ENCODE measurements at places on chromosomes 1 and 21. TPM values are rescaled to one million over a fixed set of nuclear protein-coding genes. Genes with fewer than 3 reads are reported as not detected.

- DNase-seq = no peak
These were observed 28.4 kb downstream of the TNNT2 start for GRCh38 chr1:201349092-201349491.

GRCh38 chr1:2980073-2980791, 41.0 kb upstream of the ACTRT2 start:
- peak; percentile 58 for DNase-seq

DNA sequence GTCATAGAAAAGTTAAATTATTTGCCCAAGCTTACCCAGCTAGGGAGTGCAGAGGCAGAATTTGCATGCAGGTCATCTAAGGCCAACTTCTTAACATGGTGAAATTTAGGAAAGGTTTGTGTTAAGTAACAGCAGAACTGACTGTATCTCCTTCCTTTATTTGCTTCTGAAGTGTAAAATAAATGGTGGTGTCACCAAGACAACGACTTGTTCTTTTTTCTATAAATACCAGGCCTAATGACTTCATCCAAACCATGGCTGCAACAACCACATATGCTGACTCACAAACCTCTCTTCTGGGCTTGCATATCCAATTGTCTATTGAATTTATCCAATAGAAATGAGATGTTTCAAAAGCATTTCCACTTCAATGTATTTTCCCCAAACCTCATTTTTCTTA, 19.1 kb downstream of the COL24A1 start:
- no peak for DNase-seq

- DNase-seq = no peak
These were observed 103.0 kb downstream of the DISC1 start for GRCh38 chr1:231729544-231729943.

DNA sequence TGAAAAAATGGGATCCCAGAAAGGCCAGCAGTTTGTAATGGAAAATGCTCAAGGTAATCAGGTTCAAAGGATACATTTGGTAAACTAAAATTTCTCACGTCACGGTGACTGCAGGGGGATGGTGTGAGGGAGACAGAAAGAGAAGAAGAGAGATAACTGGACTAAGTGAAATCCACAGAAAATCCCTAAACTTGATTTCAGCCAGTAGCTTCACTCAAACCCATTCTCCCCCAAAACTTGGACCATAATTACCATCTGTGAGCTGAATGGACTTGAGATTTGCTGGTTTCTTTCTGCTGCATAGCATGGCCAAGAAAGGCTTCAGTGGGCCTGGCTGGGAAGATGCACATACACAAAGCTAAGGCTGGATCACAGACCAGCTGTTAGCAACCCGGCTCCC, 155.4 kb upstream of the LMO4 start:
- no peak for DNase-seq

GRCh38 chr1:178726545-178726944, 1.5 kb downstream of the RALGPS2 start:
- no peak for DNase-seq

DNA sequence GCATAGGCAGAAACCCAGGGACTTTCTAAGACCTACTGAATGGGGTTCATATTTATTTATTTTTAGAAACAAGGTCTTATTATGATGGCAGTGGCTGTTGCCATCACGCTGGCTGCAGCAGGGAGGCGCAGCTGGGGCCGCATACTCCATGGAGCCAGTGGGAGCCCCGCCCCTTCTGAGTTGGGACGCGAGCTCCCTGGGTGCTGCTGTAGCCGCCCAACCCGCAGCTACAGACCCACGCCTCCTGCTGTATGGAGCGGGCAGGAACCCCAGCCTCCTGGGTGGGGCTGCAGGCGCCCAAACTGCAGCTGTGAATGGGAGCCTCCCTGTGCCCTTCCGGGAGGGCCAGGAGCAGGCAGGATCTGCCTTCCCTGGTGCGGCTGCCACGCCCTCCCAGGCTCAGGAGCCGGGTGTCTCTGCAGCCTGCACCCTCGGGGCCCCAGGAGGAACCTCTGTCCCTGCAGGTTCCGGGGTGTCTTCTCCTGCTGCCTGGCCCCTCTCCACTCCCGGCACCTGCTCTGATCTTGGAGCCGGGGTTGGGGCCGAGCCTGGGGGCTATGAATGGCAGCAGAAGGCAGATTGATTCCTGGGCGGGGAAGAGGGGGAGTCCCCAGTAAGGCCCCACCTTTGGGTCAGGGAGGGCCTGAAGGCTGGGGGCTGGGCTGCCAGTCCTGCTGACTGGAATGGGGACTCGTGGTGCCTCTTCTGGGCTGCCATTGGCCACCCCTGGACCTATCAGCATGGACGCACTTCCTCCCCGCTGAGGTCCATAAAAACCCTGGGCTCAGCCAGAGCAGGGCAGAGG, 66.5 kb upstream of the LRRN2 start:
- DNase-seq = no peak

DNA sequence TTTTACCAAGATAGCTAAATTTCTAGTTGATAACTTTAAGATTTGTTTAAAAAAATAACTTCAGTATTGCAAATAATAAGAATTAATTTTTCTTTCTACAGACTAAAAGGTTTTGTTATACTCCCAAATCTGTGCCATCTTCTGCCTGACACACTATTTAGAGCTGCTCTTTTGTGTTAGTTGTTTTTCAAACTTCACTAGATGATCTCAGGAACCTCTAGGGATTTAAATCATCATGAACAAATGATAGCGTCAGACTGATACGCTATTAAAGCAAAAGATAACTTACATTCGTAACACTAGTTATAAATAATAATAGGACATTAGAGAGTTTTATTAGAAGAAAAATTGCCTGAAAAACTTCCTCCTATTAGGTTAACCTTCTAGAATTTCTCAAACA, 243.1 kb upstream of the CXADR start:
- DNase-seq = no peak

DNA sequence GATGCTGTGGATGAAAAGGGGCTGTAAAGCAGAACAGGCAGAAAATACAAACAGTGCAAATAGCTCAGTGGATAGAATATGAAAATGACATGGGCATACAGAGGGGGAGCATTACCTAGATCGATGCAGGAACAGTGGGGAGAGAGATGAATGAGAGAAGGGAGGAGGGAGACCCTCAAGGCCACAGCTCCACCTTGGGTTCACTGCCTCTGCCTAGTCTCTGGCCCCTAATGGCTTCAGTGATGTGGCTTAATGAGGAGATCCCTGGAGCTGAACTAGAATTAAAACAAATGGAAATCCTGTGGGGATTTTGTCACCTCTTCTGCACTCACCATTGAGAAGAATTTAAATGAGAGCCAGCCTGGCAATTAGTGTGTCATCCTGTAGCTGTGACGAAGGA, 165.0 kb downstream of the TNR start:
- no peak for DNase-seq

- DNase-seq = no peak
These were observed 217.3 kb upstream of the SGIP1 start for GRCh38 chr1:66316464-66317247.

- DNase-seq = peak; percentile 46
These were observed 59.5 kb downstream of the NAV1 start for GRCh38 chr1:201598396-201598795.

DNA sequence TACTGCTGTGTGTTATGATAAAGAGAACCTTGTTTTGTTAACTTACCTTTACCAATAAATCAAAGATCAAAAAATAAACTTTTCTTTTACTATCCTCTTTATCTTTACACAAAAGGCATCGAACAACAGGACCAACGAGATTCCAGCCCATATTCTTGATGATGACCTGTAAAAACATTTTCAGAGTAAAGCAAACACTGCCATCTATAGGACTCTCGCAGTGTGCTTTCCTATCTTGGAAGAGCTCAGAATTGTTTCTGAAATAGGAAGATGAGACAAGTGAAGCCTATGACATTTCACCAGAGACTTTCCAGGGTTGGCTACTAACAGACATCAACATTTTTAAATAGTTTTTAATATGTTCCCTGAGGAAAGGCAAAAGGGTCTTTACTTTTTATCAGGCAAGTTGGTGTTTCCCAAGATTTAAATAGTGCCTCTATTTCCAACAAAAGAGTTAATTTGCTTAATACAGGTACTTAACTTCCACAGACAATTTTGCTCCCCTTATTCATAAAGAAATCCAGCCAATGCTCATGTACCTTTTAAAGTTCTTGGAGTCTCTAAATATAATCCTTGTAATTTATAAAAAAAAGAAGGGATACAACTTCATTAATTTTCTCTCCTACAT, 7.3 kb downstream of the GLMN start:
- no peak for DNase-seq

DNA sequence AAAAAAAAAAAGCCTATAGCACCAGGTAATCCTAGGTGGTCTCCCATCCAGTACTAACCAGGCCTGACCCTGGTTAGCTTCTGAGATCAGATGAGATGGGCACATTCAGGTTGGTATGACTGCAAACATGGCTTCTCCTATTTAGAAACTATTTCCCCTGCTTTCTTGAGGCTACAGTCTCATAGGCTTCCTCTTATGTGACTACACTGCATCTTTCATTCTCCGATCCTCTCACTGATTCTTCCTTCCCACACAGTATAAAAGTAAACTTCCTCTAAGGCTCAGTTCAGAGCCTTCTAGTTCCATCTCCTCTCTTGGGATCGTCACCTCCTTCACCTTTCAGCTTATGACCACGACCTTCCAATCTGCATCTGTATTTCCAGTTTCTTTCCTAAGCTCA, 30.4 kb upstream of the RNF2 start:
- no peak for DNase-seq

DNA sequence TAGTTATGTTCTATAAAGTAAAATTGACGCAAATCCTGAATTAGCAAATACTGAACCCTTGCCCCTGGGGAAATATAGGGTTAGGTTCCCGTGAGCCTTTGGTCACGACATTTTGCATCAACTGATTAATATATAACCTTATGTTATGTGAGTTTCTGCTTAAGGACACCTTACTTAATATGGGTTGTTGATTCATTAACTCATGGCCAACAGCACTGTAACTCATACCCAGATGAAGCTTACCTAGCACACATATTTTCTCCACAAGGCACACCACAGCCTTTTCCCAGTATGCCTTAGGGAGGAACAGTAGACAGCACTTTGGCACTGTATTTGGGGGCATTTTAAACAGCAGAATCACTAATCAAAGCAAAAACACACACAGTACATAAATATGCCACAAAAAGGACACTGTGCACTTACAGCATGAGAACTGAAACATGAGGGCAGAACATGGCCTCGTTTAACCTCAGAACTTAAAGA, 15.1 kb downstream of the INAVA start:
- no peak for DNase-seq

DNA sequence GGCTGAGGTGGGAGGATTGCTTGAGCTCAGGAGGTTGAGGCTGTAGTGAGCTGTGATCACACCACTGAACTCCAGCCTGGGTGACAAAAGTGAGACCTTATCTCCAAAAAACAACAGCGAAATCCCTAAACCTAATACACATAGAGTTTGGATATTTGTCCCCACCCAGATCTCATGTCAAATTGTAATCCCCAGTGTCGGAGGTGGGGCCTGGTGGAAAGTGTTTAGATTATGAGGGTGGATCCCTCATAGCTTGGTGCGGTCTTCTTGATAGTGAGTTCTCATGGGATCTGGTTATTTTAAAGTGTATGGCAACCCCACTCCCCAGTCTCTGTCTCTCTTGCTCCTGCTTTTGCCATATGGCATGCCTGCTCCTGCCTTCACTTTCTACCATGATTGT, 94.0 kb downstream of the POU2F1 start:
- no peak for DNase-seq

DNA sequence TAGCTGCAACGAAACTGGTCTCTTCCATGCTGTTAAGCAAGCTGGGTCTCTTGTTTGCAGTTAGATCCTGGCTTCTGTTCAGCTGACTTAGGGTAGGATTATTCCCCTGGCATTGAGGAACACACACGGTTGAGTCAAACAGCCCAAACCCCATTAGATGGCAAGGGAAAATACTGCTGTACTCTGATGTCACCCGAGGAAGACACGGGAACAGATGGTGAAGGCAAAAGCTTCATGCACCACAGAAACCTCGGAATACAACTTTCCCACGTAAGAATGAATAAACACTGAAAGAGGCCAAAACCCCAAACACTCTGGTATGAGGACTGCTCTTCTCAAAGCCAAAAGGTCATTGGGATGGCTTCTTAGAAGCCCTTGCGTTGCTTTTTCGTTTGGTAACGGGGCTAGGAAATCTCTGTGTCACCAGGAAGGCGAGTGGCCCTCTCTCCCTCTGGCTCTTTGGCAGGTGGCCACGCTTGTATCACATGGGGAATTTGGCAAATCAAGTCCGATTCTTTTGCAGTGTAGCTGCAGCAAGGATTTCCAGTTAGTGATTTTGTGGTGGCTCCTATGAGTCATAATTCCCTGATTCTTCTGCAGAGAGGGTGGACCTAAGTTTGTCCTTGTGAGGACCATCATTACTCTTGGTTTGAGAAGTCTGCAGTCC, 16.7 kb upstream of the LYST start:
- DNase-seq = peak; percentile 93

DNA sequence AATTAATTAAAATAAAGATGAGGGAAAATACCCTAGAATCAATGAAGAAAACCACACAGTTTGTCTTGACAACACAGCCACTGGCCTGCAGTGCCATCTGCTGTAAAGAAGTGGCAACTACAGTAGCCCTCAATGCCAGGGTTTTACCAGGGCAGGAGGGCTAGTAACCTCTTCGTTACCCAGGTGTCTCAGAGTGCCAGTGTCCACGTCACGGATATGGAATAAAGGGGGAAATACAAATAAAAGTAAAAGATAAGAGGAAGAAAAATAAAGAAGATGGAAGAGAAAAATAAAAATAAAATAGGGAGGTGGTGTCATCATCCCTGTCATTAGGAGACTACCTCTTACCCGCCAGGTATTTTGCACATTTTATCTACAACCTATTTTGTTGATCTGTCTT, 14.2 kb upstream of the SLC44A3 start:
- DNase-seq = no peak

GRCh38 chr1:31797216-31797615, 18.6 kb downstream of the SPOCD1 start:
- DNase-seq = no peak

DNA sequence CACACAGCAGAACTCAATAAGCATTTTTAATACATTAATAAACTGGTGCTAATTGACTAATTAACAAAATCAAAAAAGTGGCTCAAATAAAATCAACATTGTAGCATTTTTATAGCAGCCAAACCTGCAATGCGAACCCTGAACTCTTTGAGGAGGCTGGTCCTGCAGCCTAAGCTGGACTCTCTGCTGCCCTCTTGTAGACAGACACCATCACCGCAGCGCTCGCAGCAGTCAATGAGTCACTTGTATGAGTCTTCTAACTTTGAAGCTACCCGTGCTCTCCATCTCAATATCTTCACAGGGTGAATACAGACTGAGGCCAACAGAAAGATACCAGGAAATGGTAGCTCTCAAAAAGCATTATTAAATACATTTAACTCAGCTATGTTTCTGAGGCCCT, 9.7 kb upstream of the KRTAP7-1 start:
- DNase-seq = no peak

- DNase-seq = no peak
These were observed 27.1 kb downstream of the PRDX6 start for GRCh38 chr1:173504268-173504667.

GRCh38 chr21:33762803-33763581, 120.7 kb downstream of the ITSN1 start:
- DNase-seq = no peak

The FCMR gene
- total RNA-seq = 1.1 TPM

The BRINP3 gene
- 2.2 TPM for total RNA-seq

The ZNF326 gene
- 16.3 TPM for total RNA-seq

The EDEM3 gene
- total RNA-seq = 21.9 TPM

The TMOD4 gene
- not detected for total RNA-seq

The IGSF9 gene
- total RNA-seq = not detected

The SHISAL2A gene
- not detected for total RNA-seq

The OR2L13 gene
- total RNA-seq = not detected

The ATAD3C gene
- 0.55 TPM for total RNA-seq

The CYP4Z1 gene
- 1.8 TPM for total RNA-seq

The DNAI4 gene
- total RNA-seq = 5.6 TPM
